ENCODE measurements at places on chromosomes 2 and 18. TPM values are rescaled to one million over a fixed set of nuclear protein-coding genes. Genes with fewer than 3 reads are reported as not detected.

The SAG gene
- not detected for total RNA-seq

The CDH19 gene
- 0.06 TPM for total RNA-seq

The KRCC1 gene
- total RNA-seq: 10.1 TPM

The CYTIP gene
- not detected for total RNA-seq

The MC5R gene
- total RNA-seq: not detected

The ARL6IP6 gene
- total RNA-seq: 21.8 TPM

The ANKRD30B gene
- total RNA-seq: not detected

The CD8B2 gene
- total RNA-seq: not detected

The RPRD1A gene
- 25.1 TPM for total RNA-seq

The SPATA3 gene
- not detected for total RNA-seq

The ICOS gene
- not detected for total RNA-seq

The CCL20 gene
- total RNA-seq: 0.49 TPM

The LHCGR gene
- total RNA-seq: not detected

The CYRIA gene
- 30.8 TPM for total RNA-seq

The SLC30A3 gene
- total RNA-seq: 34.7 TPM

The TRIM43 gene
- not detected for total RNA-seq

The SCN2A gene
- under 0.01 TPM for total RNA-seq

The TUBB8B gene
- total RNA-seq: not detected

The GALR1 gene
- total RNA-seq: not detected

The DHRS9 gene
- 0.13 TPM for total RNA-seq

The ZSWIM2 gene
- total RNA-seq: 0.13 TPM

The GPR45 gene
- total RNA-seq: not detected

The PFN4 gene
- 0.32 TPM for total RNA-seq

The C1D gene
- 7.7 TPM for total RNA-seq

The NAT8 gene
- total RNA-seq: not detected

The IFIH1 gene
- 8.4 TPM for total RNA-seq

The GULP1 gene
- 7.1 TPM for total RNA-seq

The ARHGEF4 gene
- total RNA-seq: 1.0 TPM

The PDCL3 gene
- 14.9 TPM for total RNA-seq

The LRP1B gene
- 0.06 TPM for total RNA-seq

The ESPNL gene
- total RNA-seq: not detected

The IL18RAP gene
- total RNA-seq: not detected

The RIT2 gene
- not detected for total RNA-seq

The SEPTIN10 gene
- 99.7 TPM for total RNA-seq

The UGT1A10 gene
- not detected for total RNA-seq

The ACTR2 gene
- 156 TPM for total RNA-seq

The PAX3 gene
- total RNA-seq: not detected

The PLA2R1 gene
- total RNA-seq: 37.4 TPM

The KCNF1 gene
- total RNA-seq: 3.1 TPM

The SDC1 gene
- 1.4 TPM for total RNA-seq

The AQP12B gene
- not detected for total RNA-seq

The GPR39 gene
- 0.31 TPM for total RNA-seq

The DRC1 gene
- 0.13 TPM for total RNA-seq

The GRHL1 gene
- 0.16 TPM for total RNA-seq

The TCF23 gene
- total RNA-seq: not detected

The STON1 gene
- 5.4 TPM for total RNA-seq

The RGPD6 gene
- 25.9 TPM for total RNA-seq

The COL4A3 gene
- total RNA-seq: not detected

The CRIM1 gene
- 681 TPM for total RNA-seq

The EMX1 gene
- not detected for total RNA-seq

The CYS1 gene
- not detected for total RNA-seq

The CXCR1 gene
- not detected for total RNA-seq

The MEMO1 gene
- 25.6 TPM for total RNA-seq

The RANBP2 gene
- 44.2 TPM for total RNA-seq

The KIDINS220 gene
- total RNA-seq: 89.9 TPM

The CNGA3 gene
- not detected for total RNA-seq

The STEAP3 gene
- total RNA-seq: 8.6 TPM

The MREG gene
- 3.0 TPM for total RNA-seq
